Fibroblast of skin of back (primary cell): ENCODE measurements at places on chromosomes 4 and X.

GRCh38 chr4:39062094-39062769 lies at the start of gene KLHL5:
KLHL5 (plus strand) TSS chr4:39062232; CDS start chr4:39062653, 421 bp downstream.
- DNase-seq = no peak

GRCh38 chrX:136585262-136585661 lies 53.2 kb downstream of the VGLL1 start:
- DNase-seq = no peak

- peak; percentile 15 for DNase-seq
Measured at GRCh38 chr4:87939978-87940690, 35.4 kb upstream of the SPP1 start.

DNA sequence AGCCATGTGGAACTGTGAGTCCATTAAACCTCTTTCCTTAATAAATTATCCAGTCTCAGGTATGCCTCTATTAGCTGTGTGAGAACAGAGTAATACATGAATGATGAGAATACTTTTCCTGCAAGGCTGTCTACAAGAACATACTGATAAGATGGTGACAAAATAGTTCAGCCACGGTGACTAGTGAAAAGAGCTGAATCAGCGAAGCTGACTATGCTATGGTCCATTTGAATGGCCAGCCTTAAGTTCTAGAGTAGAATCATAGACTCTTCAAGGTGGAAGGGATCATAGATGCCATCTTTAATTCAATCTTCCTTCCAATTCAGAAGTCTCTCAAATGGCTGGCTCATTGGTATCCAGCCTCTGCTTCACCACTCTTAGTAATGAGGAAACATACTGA lies 163.3 kb downstream of the SPANXN1 start:
- DNase-seq = no peak
